ENCODE measurements at places on chromosomes 1 and 21. TPM values are rescaled to one million over a fixed set of nuclear protein-coding genes. Genes with fewer than 3 reads are reported as not detected.

Gene AIM2
- total RNA-seq, result not detected

Gene DHRS3
- 84.8 TPM for total RNA-seq

Gene LCE1E
- total RNA-seq, result 5.2 TPM

Gene SLC16A4
- 5.6 TPM for total RNA-seq

Gene EIF4G3
- total RNA-seq, result 29.4 TPM

Gene ZSCAN20
- total RNA-seq, result 4.2 TPM

Gene RGS18
- total RNA-seq, result not detected

Gene GPR161
- 0.29 TPM for total RNA-seq

Gene ABCA4
- not detected for total RNA-seq

Gene CD1D
- total RNA-seq, result not detected

Gene ADCY10
- not detected for total RNA-seq

Gene THEM5
- not detected for total RNA-seq

Gene GPR157
- total RNA-seq, result 4.6 TPM

Gene FAM177B
- total RNA-seq, result not detected

Gene C1QB
- not detected for total RNA-seq

Gene NCF2
- 0.34 TPM for total RNA-seq

Gene ZFP69B
- 1.3 TPM for total RNA-seq

Gene LGR6
- total RNA-seq, result 0.18 TPM

Gene NPPA
- not detected for total RNA-seq

Gene FAM43B
- total RNA-seq, result not detected

Gene BOLA1
- 17.8 TPM for total RNA-seq

Gene ARTN
- total RNA-seq, result not detected

Gene RGS16
- 5.1 TPM for total RNA-seq
